ENCODE measurements at places on chromosomes 13 and 19. TPM values are rescaled to one million over a fixed set of nuclear protein-coding genes. Genes with fewer than 3 reads are reported as not detected.
A peak's percentile ranks its signal among the peaks of the same experiment; 100 is the strongest.

The IGSF23 gene
- total RNA-seq: not detected

The SNRNP70 gene
- total RNA-seq: 190 TPM

- H3K27ac ChIP-seq: no peak overlapping the region
- DNase-seq: peak; percentile 74
- no peaks in the 10 kb centered on the region for H3K27me3 ChIP-seq
- peak overlapping the region; percentile 5 for H3K4me3 ChIP-seq
- H3K4me1 ChIP-seq: no peaks in the 10 kb centered on the region
Observed at GRCh38 chr19:52237771-52238400, 31.5 kb upstream of the ZNF766 start.

DNA sequence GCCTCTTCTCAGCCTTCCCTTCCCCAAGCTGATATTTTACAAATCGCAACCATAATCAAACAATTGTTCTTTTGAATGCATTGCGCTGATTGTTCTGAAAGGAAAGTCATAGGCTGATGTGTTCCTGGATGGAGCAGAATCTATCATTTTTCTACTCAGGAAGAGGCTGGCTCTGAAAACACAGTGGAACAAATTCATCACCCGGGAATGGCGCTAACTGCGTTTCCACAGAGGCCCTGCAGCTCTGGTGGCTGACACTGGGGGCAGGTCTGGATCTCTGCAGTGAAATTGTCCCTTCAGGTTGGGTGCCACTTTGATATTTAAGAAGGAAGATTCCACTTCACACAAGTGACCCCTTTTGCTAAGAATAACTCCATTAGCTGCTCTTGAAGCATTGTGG, 1060.8 kb downstream of the UQCRFS1 start:
- H3K36me3 ChIP-seq: no peaks in the 10 kb centered on the region
- DNase-seq: no peak
- no peak overlapping the region for H3K27ac ChIP-seq
- H3K4me3 ChIP-seq: no peak overlapping the region
- no peaks in the 10 kb centered on the region for H3K4me1 ChIP-seq
- no peaks in the 10 kb centered on the region for H3K27me3 ChIP-seq

The ANGPTL8 gene
- not detected for total RNA-seq
